G401 (cell line): ENCODE measurements at places on chromosomes 2 and 18. TPM values are rescaled to one million over a fixed set of nuclear protein-coding genes. Genes with fewer than 3 reads are reported as not detected.

DNA sequence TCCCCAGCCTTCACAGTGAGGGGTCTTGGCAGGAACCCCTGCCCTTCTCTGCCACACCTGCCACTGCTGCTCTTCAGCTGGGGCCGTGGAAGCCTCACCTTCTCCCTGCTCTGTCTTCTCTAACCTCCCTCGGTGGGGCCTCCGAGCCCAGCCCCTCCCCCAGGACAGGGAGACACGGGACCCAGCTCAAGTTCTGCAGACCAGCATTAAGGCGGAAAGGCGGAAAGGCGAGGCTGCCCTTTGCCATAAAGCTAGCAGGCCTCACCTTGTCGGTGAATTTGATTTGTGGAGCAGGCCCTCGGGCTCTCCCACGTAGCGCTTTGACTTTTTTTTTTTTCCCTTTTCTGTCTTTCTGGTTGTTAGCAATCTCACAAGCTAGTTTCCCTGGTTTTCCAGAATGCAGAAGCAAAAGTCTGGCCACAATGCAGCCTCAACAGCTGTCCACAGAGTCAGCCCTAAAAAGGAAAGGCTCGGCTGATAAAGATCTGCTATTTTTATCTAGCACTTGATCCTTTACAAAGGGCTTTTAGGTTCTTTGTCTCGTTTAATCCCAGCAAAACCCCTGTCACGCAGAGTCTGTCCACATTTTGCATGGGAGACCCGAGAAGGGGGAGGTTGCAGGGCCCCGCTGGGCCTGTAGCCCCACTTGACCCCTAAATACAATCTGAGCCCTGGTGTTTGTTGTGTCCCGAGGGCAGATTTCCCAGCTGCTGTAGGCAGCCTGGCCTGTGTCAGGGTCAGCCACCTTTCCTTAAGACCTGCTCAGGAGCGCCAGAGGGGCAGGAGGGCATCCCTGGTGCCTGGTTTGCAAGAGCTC is 6.0 kb downstream of the ITM2C start:
- no peak for DNase-seq

Gene CGREF1
- 1.3 and 11.3 TPM in 2 replicates for total RNA-seq

DNA sequence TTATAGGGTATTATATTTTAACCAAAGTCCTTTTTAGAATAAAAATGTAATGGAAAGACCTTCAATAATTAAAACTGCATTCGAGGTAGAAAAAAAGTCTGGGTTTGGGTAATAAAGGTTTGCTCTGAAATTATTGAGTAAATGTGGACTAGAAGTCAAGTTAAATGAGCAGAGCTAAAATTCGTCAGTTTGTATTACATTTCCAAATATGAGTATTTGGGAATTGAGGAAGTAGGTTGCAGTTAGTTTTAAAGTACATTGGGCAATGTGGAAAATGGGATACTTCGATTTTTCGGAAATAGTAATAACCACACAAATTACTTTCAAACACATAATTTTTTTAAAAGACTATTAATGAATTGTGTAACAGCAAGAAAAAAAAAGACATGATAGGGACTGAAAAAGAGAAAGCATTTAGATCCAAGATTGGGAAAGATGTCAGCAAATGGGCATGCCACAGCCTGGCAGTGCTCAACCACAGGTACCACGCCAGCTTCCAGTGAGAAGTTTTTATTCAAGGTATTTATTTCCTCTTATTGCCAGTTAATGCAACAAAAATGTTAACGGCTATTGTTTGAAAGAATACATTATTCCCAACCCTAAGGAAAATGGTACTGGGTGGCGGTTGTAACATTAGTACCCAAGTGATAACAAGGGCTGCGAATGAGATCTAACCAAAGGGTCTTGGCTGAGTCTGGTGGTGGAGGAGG is 50.0 kb downstream of the TTC39C start:
- no peak for DNase-seq

DNA sequence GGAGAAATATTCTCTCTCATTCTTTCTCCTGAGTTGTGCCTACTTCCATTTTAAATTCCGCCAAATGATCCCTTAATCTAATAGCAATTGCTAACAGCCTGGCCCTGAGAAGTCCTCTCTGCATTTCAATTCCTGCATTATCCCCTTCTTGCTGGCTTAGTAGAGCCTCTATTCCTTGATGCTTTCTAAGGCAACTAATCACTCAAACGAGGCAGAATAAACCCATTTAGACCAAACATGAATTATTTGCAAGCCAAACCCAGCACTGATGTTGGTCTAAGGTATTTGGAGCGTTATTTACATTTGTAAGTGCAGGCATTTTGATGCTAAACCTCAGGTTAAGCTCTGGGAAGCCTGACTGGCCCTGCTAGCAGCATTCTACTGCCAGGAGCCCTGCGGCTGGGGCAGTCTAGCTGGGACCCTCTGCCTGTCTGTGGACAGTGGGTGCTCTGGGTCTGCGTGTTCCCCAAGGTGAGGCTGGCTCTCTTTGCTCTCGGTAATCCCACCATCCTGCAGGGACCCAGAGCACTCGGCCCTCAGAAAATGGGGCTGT is 173.1 kb upstream of the HS6ST1 start:
- no peak for DNase-seq

DNA sequence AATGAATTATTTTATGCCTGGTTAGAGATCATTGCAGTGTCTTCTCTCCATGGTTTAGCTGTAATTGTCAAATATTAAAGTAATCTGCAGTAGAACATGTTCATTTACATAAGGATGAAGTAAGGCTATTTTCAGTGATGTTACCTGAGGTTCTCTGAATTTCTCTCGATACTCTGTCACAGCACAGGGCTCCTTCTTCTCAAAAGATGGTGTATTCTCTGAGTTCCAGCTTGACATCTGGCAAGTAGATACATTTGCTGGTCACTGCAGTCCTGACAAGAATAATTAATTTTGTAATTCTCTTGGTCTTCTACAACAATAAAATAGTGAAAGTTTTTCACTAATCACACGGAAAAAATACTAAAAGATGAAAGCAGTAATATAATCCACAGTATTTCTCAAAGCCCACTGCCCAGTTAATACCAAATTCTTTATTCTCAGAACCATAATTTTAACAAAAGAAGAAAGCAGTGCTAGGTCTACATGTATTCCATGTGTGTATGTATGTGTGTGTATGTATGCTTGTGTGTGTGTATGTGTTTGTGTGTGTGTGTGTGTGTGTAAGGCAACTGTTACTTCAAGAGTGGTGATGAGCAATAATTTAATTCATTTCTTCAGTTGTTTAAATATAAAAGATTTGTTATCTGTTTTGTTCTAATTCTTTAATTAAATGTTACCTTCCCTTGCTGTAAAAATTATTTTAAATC is 1165.5 kb upstream of the SLC39A10 start:
- DNase-seq: no peak

Gene RPRM
- total RNA-seq: 76.1 and 102 TPM in 2 replicates

GRCh38 chr2:101120124-101120996 is 30.8 kb downstream of the TBC1D8 start:
- DNase-seq: peak; percentile 52

- no peak for DNase-seq
Observed at GRCh38 chr18:23867006-23867405, 147.5 kb upstream of the TTC39C start.

GRCh38 chr2:37324786-37325624 is at the start of gene PRKD3:
Gene PRKD3 (minus strand): TSS chr2:37324833. CDS start chr2:37316524, 8,309 bp downstream.
- no peak for DNase-seq

GRCh38 chr2:219469186-219469724 is 29.4 kb upstream of the GMPPA start:
- DNase-seq: no peak
